Endothelial cell (in vitro differentiated cells): ENCODE measurements at places on chromosomes 6 and 20. TPM values are rescaled to one million over a fixed set of nuclear protein-coding genes. Genes with fewer than 3 reads are reported as not detected.

DNA sequence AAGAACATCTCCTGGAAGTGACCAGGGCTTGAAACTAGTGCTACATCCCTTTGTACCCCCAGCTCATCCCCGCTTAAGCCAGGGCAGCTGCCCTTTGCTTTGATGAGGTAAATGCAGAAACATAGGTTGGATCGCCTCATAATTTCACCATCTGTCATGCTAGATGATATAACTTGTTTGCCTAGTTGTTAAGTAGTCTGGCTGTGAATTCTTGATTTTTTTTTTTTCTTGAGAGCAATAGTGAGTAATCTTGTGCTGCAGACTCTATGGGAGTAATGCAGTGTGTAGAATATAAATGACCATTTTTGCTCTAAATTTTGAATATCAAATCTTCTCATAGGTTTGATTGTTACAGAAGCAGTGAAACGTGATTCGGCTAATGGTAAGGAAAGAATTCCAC, 4.1 kb downstream of the TRDN start:
- no peak for DNase-seq

- DNase-seq: no peak
Measured at GRCh38 chr6:37083243-37084138, 78.0 kb downstream of the FGD2 start.

DNA sequence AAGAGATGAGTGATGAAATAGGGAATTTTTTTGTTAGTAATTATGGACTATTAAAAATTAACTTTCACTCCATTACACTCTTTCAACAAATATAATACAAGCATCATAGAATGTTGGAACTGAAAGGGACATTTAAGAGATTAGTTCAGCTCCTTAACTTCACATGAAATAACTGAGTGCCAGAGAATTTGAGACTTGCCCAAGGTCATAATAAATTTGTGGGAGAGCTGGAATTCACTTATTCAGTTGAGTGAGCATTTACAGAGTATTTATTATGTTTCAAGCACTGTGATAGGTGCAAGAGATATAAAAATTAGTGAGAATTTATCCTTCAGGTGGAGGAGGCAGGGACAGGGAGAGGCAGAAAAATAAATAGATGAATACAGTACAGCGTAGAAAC, 154.6 kb downstream of the KCNQ5 start:
- DNase-seq: no peak

- no peak for DNase-seq
Measured at GRCh38 chr6:139240161-139241010, 51.4 kb downstream of the TXLNB start.

DNA sequence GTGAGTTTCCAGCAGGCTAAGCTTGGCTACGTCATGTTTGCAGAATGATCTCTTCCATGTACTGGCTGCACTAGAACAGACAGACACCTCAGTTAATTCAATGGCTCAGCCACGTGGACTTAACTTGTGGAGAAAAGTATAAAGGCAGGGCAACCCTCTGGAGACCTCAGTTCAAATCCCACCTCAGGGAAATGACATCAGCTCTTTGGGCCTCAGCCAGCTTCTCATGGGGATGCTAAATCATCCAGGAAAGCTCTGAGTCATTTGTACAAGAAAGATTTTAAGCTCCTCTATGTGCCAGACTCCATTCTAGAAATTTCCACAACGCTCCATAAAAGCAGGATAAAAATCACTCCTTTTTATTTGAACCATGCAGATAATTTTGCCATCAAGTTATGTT, 128.5 kb upstream of the SALL4 start:
- DNase-seq: no peak

- no peak for DNase-seq
Measured at GRCh38 chr20:59579404-59580145, 24.8 kb upstream of the PHACTR3 start.

DNA sequence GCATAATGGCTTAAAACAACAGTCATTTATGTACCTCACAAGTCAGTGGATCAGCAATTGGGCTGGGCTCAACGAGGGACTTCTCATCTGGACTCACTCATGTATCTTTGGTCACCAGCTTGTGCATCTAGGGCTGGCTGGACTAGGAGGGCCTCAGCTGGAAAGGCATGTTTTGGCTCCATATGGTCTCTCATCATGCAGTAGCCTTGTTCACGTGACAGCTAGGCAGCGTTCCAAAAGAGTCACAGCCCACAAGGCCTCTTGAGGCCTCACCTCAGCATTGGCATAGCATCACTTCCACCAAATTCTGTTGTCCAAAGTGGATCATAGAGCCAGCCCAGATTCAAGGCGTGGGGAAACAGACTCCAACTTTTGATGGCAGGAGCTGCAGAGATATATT, 110.1 kb downstream of the MAFB start:
- DNase-seq: no peak

GRCh38 chr6:129189266-129189665, 306.3 kb downstream of the LAMA2 start:
- no peak for DNase-seq

DNA sequence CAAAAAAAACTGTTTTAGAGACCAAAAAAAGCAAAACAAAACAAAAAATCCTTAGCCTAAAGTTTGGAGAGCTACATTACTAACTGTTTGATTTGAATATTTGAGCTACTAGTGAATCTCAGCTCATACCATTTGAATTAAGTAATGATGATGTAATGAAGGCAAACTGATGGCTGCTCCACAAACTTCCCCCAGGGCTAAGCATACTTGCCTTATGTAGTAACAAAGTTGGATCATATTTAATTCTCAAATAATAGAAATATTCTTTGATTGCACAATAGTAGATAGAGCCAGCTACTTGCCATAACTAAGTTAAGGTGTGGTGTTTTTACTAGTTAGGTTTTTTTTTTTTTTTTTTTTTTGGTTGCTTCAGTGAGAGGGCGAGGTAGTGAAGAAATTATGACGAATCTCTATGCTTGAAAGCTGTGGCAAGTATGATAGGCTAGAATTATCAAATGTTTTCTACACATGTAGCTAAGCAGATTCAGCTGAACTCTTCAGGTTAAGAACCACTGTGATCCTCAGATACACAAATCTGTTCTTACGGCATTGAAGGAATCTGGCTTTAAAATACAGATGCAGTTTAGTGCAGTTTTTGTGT, 2.9 kb downstream of the RAB32 start:
- DNase-seq: no peak

GRCh38 chr6:15524861-15525401, 137.9 kb downstream of the DTNBP1 start:
- DNase-seq: no peak

DNA sequence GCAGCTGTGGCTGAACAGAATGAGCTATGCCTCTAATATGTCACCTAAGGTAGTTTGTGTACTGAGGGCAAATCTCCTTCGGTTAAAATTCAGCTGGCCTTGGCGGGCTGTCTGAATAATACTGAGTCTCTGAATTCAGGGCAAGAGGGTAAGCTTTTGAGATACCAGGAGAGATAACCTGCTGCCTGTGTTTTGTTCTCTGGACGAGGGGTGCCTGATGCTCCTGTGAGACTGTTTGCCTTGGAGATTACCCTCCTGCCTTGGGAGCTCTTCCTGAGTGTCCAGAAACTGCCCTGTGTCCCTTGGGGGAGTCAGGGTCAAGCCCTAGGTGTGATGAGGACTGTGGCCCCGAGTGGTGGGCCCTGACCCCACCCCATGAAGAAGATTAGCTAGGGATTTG, 282.9 kb downstream of the KIF16B start:
- DNase-seq: no peak

The MAP3K5 gene
- total RNA-seq: 0.33 TPM

The GSTA3 gene
- total RNA-seq: not detected

The SLC35D3 gene
- total RNA-seq: not detected
